HFFc6 (cell line): ENCODE measurements at places on chromosomes 11 and 22.

- no peak for DNase-seq
These were observed 21.5 kb upstream of the CABP2 start for GRCh38 chr11:67544616-67545242.

DNA sequence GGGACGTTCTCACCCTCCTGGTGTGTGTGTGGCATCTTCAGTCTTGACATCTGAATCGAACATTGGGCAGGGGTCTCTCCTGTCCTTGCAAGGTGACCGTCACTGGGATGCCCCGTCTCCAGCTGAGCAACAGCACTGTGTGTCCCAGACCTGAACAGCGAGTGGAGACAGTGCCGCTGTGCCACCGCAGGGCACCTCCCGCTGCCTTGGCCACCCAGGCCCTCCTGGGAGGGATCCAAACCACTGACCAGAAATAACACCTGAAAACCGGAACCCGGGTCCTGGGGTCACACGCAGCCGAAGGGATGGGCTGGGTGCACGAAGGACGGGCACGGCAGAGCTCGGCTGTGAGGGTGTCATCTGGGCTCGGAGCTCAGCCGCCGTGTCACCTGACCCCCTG is 102.2 kb downstream of the BRD1 start:
- no peak for DNase-seq

GRCh38 chr11:76237914-76238313 is 31.6 kb upstream of the WNT11 start:
- peak; percentile 25 for DNase-seq

DNA sequence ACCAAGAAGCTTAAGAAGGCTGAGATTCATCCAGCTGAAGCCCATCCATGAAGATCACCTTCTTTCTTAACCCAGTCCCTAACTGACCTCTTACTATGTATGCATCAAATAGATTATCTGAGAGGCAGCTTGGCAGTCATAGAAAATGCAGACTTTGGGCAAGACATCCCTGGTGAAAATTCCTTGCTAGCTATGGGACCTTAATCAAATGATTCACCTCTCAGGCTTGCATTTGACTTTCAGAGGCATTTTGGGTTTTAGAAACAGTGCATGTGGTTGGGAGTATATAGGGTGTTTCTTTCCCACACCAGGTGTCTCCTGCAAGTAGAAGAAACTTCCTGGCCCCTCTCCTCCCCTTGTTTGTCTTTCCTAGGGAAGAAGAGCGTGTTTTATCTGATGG is 188.5 kb upstream of the ISX start:
- no peak for DNase-seq

DNA sequence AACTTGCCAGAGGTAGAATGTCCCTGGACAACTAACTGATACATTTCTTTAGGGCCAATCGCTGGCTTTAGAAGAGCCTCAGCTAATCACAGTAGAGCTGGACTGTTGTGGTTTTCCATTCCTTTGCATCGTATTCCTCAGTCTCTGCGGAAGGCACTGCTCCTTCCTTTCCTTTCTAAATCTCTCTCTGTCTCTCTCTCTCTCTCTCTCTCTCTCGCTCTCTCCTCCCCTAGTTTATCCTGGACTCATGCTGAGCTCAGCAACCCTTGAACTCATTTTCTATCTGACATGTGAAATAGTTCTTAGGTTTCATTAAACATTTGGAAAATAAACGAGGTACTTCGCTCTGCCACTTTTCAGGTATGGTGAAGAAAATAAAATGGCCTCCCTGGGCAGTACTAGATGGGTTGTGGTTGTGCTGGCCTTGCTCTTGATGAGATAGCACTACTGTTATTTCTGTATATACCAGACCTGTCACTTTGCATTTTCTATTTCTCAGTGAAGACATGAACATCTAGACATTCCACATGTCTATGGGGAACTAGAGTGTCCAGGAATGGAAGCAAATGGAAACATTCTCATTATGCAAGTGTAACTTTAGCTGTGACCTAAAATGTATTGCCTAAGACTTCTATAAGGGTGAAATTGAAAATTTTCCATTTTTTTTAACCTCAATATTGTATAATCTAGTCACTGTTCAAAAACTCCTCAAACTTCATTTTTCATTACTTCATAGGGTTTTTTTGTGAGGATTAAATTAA is 12.0 kb upstream of the SESN3 start:
- DNase-seq: no peak

DNA sequence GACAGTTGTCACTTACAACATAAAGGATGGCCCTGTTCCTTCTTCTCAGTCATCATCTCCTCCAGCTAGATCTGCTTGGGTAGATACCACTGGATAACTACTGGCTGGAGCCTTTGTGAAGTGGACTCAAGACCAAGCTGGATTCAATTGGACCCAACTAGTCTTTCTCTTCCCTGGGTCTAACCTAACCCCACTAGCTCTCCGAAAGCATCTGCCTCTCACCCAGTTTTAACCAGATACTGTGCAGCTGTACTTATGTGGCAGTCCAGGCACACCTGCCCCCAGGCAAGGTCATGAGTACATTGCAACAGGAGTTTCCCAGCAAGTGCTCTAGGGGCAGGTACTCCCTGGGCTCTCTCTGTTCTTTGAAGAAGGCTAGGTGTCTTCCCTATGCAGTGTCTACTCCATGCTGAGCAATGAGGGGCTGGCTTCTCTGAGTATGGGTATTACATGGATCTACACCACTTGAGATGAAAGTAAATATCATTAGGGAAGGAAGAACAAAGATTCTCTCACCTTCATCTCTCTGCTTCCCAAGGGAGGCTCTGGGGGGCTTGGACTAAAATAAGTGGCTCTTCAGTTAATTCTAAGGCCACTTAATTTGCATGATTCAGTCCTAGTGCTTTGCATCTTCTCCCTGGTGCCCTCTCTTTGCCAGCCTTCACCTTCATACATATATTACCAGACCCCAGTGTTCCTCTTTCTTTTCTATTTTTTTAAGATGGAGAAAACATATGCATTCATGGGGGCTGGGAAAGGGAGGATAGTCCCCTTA is 236.1 kb downstream of the NXPE2 start:
- DNase-seq: no peak

- no peak for DNase-seq
These were observed 27.4 kb downstream of the UBE2L3 start for GRCh38 chr22:21594865-21595452.

DNA sequence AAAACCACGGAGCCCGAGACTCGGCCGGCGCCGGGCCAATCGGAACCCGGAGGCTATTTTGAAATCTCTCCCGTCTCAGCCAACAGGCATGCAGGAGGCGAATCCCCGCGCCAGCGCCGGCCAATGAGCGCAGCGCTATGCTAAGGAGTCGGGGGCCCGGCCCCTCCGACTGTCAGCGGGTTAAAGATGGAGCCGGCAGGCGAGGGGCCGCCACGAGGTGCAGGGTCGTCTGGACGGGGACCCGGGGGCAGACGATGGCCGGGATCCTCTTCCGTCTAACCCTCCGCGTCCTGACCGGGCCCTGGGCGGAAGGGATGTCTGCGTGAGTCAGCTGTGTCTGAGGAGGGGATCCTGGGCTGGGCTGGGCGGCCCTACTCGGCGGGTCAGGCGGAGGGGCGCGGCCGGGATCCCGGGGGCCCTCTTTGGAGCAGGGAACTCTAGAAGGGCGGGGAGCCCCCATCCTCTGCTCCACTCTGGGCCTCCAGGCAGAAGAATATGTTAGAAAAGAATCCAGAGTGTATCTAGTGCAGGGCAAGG is 10.0 kb downstream of the SDF2L1 start:
- peak; percentile 82 for DNase-seq

DNA sequence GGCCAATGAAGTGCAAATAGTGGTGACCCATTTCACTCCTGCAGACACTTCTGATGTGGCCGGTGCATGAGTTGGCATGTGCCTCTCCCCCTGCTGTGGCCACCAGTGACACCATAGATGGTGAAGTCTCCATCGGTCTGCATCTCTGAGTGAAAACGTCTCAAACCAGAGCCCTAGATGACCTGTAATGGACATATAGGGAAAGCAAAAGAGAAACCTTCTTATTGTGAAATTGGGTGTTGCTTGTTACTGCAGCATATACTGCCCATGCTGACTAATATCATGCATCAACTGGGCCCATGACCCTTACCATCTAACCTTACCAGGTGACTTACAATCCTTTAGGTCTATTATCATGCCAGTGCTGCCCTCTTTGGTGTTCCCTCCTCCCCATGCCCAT is 11.7 kb upstream of the VPS37C start:
- DNase-seq: no peak

DNA sequence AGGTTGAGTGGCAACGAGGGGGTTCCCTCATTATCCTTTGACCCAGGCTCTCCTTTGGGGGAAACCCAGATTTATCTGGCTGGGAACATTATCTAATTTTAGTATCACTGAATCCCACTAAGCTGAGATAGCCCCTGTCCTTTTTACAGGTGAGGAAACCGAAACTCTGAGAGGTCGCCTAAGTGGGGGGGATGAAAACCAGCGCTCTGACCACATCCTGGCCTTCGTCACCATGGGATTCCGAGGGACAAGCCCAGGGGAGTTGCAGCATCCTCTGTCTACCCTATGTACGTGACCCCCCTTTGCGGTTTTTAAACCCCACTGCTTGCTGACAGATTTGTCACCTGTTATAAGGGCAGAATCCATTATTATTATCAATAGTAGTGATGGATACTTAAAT is 61.0 kb downstream of the ISX start:
- DNase-seq: no peak

- peak; percentile 42 for DNase-seq
These were observed 40.6 kb downstream of the RSF1 start for GRCh38 chr11:77779935-77780334.

- no peak for DNase-seq
These were observed 296.4 kb downstream of the ETS1 start for GRCh38 chr11:128291007-128291406.

DNA sequence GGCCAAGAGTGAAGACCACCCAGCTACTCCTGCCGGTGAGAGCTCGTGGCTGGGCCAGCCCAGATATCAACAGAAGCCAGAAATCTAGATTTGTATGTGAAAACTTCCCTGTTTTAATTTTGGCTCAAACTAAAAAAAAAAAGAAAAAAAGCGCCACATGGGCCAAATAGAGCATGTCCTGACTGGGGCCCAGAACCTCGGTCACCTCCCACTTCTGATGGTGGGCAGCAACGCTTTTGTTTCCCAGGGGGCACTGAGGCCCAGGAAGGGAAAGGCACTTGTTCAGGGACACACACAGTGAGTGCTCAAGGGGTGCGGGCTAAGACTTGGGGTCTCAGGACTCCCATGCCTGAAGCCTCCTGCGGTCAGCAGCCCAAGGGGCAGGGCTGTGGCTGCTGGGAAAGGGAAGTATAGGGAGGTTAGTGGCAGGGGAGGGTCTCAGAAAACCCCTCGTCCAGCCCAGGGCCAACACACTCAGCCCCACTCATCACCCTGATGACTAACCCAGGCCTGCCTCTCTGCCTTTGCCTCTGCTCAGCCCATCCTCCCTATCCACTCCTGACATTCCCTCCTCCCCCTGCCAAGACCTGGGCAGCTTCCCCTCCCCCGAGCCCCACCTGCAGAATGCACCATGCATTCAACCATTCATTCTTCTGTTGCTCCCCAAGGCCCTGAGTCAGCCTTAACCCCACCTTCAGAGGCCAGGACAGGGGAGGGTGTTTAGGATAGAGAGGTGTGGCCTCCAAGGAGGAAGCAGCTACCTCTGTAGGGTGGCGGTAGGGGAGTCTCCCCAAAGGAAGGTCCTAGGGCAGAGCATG is 30.0 kb upstream of the TCF20 start:
- no peak for DNase-seq

DNA sequence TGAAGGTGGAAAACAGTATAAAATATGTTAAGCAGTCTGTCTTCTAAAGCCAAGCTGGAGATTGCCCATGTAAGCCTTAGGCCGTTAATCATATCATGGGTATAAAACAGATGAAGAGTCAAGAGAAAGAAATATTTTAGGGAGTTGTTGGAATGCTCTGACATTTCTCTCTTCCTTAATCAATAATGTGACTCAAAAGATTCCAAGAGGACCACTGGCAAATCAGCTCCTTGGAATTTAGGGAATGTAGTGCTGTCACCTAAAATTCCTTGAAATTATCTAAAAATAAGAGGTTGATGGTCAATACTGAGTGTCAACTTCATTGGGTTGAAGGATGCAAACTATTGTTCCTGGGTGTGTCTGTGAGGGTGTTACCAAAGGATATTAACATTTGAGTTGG is 525.9 kb downstream of the KCNA4 start:
- no peak for DNase-seq

DNA sequence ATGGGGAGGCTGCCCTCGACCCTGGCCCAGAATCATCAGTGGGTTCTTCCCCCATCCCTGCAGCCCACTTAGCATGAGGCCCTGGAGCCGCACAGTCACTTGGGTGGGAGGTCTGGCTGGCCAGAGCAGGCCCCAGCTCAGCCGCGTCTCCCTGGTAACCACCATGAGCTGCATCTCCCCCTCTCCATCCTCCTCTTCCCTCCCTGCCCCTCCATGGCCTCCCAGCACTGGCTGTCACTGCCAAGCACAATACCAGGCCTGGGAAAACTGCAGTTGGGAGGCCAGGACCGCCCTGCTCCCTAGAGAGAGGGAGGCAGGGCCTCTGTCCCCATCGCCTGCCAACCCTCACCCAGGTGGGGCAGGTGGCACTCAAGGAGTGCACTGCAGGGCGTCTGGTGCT is 8.0 kb downstream of the CSDC2 start:
- no peak for DNase-seq

- DNase-seq: no peak
These were observed 119.3 kb downstream of the ARFGAP2 start for GRCh38 chr11:47057365-47057764.

DNA sequence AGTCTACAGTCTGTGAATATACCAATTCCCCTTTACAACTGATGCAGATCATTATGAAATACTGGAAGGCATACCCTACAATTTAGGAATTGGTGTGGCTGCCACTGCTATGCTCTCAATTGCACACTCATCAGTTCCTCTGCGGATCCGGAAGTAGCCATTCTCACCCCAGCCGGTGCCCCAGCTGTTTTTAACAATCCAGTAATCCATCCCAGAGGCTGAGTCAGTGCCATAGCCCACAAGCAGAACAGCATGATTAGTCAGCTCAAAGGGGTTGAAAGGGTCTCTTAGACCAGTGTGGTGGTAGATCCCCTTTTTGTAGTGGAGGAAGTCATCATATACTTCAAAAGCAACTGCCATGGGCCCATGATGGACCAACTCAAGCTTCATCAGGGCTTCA is 43.6 kb downstream of the CTSC start:
- no peak for DNase-seq

DNA sequence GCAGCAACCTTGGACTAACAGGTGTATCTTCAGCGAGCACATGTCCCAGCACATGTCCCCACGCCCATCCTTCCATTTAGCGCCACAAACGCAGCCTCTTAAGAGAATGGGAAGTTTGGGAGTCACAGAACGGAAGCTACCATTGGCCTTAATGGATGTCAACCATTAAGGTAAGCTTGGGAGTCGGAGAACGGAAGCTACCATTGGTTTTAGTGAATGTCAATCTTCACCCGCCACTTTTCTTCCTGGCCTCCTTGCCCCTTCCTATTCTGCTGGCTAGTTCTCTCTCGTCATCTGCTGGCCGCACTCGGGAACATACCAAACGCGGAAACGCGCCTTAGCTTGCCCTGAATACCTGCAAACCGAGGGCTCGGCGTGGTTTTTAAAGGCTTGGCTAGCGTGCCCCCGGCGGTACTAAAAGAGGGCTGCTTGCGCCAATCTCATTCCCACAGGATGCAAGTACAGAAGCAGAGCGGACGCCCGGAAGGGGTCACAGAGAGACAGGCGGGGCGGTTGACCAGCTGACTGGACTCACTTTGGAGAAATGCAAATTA is 24.3 kb downstream of the GLYATL1 start:
- DNase-seq: peak; percentile 58
